ENCODE measurements at places on chromosomes 3 and 15.

DNA sequence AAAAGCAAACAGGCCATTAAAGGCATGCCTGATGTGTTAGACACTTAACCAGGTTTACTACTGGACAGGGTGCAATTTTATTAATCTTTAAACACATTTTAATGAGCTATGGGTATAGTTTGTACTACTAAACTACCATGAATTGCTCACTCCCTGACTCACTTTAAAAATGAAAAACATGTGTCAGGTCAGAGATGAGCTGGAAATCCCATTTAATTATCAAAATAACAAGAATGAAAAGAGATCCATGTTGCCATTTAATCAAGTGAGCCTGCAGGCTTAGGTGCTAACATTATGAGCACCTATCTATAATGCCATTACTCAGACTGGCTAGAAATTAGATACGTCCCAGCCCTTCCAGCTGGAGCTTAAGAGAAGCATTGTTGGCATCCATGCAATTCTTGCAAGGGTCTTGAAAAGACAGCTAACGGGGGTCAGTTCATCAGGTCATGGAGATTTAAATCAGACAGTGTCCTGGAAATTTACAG, 224.4 kb downstream of the THRB start:
- DNase-seq: no peak

DNA sequence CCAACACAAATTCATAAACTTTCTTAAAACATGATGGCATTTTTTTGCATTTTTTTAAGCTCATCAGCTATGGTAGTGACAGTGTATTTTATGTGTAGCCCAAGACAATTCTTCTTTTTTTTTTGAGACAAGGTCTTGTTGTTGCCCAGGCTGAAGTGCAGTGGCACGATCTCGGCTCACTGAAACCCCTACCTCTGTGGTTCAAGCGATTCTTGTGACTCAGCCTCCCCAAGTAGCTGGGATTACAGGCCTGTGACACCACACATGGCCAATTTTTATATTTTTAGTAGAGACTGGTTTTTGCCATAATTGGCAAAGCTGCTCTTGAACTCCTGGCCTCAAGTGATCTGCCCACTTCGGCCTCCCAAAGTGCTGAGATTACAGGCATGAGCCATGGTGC, 17.3 kb upstream of the USP50 start:
- no peak for DNase-seq

GRCh38 chr15:60720493-60721256, 241.7 kb upstream of the ICE2 start:
- DNase-seq: peak; percentile 77

DNA sequence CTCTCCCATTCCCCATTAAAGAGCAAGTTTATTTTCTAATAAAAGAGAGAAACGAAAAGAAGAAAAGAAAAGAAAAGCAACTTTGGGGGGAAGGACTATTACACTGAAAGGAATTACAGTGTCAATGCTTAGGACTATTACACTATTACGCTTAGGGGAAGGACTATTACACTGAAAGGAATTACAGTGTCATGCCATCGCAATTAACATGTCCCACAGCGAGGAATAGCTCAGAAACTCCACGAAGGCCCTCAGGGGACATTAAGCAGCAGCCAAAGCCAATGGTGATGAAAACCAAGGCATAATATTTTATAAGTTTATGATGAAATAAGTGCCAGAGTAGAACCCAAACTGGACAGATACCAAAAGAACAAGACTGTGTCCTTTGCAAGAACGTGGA, 22.1 kb upstream of the DET1 start:
- DNase-seq: no peak

- DNase-seq: no peak
Measured at GRCh38 chr3:25478211-25478757, 50.2 kb downstream of the RARB start.

DNA sequence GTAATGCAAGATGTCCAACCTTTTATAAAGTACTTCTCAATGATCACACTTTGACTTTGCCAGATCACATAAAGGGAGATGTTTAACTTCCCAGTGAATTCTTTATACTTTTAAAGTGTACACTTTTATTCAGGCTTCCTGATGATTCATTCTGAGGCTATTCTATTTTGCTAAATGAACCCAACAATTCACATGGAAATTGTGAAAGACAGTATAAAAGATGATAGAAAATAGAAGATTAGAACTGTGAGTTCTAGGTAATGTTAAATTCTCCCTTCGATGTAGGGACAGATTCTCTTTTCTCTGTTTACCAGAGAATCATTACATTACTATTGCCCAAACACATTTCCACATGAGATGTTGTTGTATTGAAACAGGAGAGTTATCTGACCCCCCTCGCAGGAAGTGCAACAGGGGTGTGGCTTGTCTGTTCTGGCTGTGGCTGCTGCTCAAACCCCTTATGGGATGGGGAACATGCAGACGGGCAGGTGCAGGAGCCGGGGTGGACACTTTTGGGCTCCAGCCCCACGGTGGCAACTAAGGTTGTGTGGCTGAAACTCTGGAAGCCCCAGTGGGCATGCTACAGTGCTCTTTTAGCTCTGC, 131.3 kb upstream of the LRTM1 start:
- no peak for DNase-seq

GRCh38 chr15:31382713-31383045, 56.0 kb downstream of the KLF13 start:
- no peak for DNase-seq

GRCh38 chr3:62712746-62713145, 162.5 kb downstream of the CADPS start:
- no peak for DNase-seq

DNA sequence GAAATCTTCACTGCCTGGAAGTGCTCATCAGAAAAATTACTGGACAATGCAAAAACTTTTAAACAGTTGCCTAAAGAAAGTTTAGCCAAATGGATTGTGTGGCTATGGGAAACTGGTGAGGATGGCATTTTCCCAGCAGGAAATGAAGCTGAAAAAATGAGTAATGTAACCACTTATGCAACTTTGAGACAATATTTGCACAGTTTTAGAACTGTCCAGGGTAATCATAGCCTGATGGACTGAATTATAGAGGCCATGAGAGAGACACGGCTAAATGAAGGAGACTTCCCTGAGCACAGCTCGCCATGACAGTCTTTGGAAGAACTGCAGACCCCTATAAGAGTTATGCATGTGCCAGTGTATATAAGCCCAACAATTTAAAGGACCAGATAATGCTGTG, 881.5 kb downstream of the VGLL3 start:
- no peak for DNase-seq

DNA sequence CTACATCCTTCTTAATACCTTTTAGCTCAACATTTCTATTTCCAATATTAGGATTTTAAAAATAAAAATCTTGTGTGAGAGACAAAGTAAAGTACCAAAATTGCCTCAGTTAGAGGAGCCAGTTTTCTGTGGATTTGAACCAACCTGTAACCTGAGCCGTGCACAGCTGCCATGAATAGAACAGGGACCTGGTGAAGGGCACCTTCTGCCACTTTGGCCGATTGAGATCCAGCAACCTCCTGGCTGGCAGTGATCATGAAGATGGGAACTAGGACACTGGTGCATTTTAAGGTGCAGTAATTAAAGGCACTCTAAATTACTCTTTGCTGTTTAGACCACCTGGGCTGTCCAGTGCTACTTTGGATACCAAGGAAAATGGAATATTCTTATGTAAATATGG, 34.3 kb upstream of the TRAK1 start:
- DNase-seq: no peak

GRCh38 chr15:38564557-38565286, at the start of gene RASGRP1:
Gene RASGRP1, minus strand, starts transcription at chr15:38564814. Its CDS starts 186 bp downstream, at chr15:38564628.
- DNase-seq: peak; percentile 86

GRCh38 chr3:106590216-106590615, 721.4 kb upstream of the CBLB start:
- DNase-seq: no peak

DNA sequence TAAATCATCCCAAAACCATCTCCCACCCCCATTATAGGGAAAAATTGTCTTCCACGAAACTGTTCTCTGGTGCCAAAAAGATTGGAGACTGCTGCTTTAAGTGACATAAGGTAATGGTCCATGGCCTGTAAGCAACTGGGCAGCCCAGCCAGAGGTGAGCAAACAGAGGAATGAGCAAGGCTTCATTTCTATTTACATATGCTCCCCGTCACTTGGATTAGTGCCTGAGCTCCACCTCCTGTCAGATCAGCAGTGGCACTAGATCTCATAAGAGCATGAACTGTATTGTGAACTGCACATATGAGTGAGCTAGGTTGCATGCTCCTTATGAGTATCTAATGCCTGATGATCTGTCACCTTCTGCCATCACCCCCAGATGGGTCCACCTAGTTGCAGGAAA, 1159.8 kb upstream of the ALCAM start:
- no peak for DNase-seq

- DNase-seq: no peak
Measured at GRCh38 chr3:143901105-143901504, 52.8 kb upstream of the SLC9A9 start.

GRCh38 chr15:67311731-67312130, 57.1 kb downstream of the IQCH start:
- DNase-seq: no peak
